ENCODE measurements at places on chromosomes 1 and 21.

GRCh38 chr1:201108614-201109013, 3.6 kb downstream of the CACNA1S start:
- DNase-seq = no peak

DNA sequence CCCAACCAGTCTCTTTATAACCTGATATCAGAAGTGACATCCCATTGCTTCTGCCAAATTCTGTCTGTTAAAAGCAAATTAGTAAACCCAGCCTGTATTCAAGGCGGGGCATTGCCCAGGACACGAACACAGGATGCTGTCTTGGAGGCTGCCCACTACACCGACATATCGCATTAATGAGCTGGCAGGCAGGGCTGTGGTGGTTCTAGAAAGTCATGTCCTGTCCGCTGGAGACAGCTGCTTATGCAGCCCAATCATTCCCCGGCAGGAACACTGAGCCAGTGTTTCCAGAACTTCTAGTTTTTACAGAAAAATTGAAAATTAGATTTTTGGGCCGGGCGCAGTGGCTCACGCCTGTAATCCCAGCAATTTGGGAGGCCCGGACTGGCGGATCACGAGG, 19.3 kb downstream of the C1orf167 start:
- no peak for DNase-seq

DNA sequence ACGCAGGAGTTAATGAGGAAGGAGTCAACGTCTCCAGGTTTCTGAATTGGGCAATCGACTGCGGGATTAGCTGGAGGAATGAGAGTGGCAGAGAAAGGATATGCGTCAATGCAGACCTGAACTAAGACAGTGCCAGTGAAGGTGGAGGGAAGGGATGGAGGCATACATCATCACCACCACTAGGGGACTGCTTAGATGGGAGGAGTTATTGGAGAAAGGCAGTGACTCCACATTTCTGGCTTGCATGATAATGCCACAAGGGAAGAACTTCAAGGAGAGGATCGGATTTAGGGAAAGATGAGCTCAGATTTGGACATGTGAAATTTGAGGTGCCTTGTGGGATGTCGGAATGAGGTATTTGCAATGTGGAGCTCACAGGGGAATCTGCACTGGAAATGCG, 17.5 kb downstream of the VASH2 start:
- peak; percentile 80 for DNase-seq

DNA sequence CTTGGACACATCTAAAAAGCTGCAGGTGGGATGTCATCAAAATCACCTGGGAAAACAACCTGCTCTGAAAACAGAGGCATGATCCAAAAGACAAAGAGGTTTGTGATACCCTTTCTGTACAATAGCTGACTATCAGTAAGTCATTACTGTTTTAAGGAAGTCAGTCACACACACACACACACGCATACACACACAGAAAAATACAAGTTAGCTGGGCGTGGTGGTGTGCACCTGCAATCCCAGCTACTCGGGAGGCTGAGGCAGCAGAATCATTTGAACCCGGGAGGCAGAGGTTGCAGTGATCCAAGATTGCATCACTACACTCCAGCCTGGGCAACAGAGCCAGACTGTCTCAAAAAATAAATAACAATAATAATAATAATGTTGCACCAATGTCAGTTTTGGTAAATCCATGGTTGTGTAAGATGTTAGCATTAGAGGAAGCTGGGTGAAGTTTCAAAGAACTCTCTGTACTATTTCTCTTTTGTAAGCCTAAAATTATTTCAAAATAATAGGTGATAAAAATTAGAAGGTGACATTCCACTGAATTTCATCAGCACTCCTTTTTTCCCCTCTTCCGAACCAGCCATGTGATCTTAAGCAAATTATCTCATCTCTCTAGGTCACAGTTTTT, 9.9 kb upstream of the HLCS start:
- DNase-seq = no peak

- peak; percentile 67 for DNase-seq
Measured at GRCh38 chr1:46446646-46447498, 42.8 kb upstream of the DMBX1 start.

- DNase-seq = peak; percentile 28
Measured at GRCh38 chr1:6445062-6445763, 20.6 kb downstream of the ESPN start.

- DNase-seq = no peak
Measured at GRCh38 chr1:170145770-170146676, at the start of gene NTMT2. Gene NTMT2 (plus strand): TSS chr1:170145959. CDS start chr1:170146108, 149 bp downstream.

DNA sequence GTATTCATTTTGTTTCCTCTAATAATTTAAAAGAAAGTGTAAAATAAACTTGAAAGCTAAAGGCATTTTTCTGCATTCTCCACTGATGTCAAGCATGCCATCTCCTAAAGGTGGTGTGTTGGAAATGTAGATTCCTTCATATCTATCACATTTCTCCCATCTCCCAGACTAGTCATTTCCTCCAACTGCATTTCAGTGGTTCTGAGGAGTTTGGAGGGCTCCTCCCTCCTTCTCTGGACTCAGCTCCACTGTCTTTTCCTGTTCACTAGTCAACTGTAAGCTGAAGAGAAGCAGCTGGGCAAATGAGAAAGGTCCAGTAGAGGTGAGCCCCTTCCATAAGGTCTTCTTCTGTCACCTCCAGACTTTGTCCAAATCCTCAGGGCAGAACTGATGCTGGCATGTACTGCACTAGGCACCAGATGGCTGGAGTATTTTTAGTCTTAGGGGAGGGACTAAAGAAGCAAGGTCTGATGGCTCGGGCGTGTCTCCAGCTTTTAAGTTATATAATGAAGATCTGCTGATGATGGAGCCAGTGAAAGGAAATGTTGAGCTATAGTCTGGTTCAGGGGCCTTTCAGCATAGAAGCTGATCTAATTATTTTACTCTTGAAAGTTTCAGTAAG, 186.1 kb downstream of the NTNG1 start:
- no peak for DNase-seq

DNA sequence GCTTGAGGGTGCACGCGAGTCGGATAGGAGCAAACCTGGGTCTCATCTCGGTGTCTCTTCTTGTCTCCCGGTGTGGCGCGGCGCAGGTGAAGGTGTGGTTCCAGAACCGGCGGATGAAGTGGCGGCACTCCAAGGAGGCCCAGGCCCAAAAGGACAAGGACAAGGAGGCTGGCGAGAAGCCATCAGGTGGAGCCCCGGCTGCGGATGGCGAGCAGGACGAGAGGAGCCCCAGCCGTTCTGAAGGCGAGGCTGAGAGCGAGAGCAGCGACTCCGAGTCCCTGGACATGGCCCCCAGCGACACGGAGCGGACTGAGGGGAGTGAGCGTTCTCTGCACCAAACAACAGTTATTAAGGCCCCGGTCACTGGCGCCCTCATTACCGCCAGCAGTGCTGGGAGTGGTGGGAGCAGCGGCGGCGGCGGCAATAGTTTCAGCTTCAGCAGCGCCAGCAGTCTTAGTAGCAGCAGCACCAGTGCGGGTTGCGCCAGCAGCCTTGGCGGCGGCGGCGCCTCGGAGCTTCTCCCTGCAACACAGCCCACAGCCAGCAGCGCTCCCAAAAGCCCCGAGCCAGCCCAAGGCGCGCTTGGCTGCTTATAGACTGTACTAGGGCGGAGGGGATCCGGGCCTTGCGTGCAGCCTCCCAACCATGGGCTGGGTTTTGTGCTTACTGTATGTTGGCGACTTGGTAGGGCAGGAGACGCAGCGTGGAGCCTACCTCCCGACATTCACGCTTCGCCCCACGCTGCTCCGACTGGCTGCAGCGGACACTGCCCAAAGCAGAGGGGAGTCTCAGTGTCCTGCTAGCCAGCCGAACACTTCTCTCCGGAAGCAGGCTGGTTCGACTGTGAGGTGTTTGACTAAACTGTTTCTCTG, 5.1 kb downstream of the HLX start:
- no peak for DNase-seq

DNA sequence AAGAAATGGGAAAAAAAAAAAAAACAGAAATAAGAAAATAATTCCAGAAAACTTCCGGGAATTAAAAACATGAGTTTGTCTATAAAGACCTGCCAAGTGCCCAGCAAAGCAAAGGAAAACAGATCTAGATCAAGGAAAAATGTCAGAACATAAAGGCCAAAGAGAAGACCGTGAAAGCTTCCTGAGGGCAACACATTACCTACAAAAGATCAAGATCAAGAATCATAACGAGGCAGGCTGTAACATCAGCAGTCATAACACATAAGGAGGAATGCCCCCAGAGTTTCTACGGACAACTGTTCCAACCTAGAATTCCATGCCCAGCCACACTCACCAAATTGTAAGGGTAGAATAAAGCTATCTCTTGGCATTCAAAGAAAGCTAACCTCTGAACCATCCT, 3.8 kb downstream of the CCSAP start:
- DNase-seq = no peak

DNA sequence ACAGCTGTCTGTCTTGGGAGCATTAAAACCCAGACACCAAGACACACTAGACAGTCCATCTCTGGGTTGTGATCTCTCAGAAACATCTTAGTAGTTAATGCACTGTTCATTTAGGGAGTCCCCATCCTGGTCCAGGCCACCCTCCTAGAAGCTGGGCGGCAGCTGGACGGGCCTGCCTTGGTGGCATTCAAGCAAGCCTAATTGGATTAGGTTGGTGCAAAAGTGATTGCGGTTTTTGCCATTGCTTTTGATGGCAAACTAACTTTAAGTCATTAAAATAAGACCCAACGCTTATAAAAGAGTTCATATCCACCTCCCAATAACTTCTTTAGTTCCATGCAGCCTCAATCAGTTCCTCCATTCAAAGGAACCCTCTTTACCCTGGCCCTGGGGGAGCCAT, 21.7 kb downstream of the ATP5PO start:
- no peak for DNase-seq

DNA sequence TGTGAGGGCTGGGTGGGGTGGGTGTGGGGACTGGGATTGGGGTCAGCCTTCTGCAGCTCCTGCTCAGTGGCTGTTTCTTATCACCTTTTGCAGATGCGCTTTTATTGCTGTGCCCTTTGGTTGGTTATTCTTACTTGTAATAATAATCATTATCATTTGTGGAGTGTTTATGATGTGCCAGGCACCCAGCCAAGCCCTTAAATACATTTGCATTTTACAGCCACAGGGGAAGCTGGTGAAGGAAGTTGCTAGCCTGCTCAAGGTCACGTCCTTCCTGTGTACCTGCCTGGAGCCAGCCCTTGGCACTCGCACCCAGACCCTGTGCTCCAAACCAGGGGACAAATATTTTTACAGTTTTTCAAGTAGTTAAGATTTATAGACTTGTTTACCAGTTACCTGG, 144.0 kb downstream of the PGBD5 start:
- no peak for DNase-seq

- DNase-seq = no peak
Measured at GRCh38 chr1:160993544-160994193, 27.3 kb downstream of the F11R start.

- DNase-seq = no peak
Measured at GRCh38 chr21:35603494-35603893, 456.8 kb downstream of the SETD4 start.

GRCh38 chr1:46612937-46613660, 3.5 kb downstream of the MOB3C start:
- DNase-seq = no peak

- DNase-seq = no peak
Measured at GRCh38 chr21:46061063-46061462, 36.8 kb upstream of the COL6A2 start.

DNA sequence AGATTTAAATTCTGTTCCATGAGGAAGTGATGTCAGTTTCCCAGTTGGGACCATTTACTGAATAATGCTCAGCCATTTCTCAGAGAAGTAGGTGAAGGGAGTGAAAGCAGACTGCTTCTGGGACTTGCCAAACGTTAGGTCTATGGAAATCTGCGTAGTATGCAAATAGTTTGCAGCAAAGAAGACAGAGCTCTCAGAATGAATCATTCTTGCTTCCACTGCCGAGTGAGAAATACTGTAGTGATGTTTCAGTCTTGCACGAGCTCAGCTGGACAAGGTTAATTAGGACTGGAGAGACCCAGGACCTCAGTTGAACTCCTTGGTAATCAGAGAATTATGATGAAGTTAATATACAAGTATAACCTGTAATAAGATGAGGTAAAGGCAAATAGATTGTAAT, 317.7 kb upstream of the DAB1 start:
- no peak for DNase-seq

GRCh38 chr1:70085521-70085920, 119.9 kb downstream of the LRRC40 start:
- no peak for DNase-seq

- DNase-seq = no peak
Measured at GRCh38 chr1:23784846-23785245, 6.1 kb upstream of the LYPLA2 start.

GRCh38 chr1:160778976-160779375, 17.0 kb upstream of the LY9 start:
- DNase-seq = no peak

GRCh38 chr1:186865857-186866256, 37.1 kb downstream of the PLA2G4A start:
- DNase-seq = no peak

DNA sequence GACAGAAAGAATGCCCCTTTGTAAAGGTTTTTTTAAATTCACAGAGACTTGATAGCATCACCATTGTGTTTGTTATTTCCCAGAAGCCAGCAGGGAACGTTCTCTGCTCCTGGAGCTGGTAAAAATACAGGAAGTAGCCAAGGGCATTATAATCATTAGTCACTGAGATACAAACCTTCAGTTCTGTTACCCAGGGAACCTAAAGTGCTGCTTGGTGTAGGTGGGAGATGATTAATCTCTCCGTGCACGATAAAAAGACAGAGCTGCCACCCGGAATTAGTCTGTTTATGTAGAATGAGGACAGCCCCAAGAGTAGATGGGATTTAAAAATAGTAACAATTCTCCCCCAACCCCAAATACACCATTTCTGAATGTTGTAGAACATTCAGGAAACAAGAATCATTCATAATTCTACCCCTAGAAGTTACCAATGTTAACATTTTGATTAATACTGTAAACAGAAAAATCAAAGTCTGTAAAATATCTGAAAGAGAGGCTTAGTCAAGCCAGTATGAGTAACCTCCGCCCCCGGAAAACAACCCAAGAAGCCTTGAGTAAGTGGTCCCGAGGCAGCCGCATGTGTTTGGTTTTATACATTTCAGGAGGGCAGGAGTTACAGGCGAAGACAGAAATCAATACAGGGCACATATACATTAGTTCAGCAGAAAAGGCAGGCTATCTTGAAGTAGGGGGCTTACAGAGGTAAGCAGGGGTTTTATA, 45.3 kb upstream of the CTBS start:
- peak; percentile 43 for DNase-seq

GRCh38 chr1:39434797-39435395, 56.5 kb upstream of the BMP8A start:
- no peak for DNase-seq

DNA sequence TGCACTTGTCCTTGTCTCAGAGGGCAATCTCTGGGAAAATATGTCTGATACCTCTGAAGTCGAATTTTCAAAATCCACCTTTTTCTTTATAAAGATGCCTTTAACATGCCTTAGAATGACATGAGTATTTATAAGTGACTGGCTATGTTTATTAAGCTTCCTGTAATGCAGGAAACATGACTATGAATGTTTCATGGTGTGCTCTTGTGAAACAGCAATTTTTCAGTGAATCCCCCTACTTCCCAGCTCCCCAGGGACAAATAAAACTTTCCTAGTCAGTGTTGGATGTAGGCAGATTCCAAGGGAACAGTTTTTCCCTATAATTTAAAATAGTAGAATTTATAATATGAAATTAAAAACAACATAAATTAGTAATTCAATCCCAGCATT, 437.0 kb downstream of the LMO4 start:
- no peak for DNase-seq

- DNase-seq = no peak
Measured at GRCh38 chr1:114368560-114369255, 142.3 kb downstream of the TRIM33 start.

GRCh38 chr1:115640384-115640783, 1.4 kb upstream of the VANGL1 start:
- DNase-seq = no peak

All from H4 (cell line).